Psoas muscle (tissue), 8 donors: ENCODE measurements at places on chromosomes 11 and 22. TPM values are rescaled to one million over a fixed set of nuclear protein-coding genes. Genes with fewer than 3 reads are reported as not detected.

DNA sequence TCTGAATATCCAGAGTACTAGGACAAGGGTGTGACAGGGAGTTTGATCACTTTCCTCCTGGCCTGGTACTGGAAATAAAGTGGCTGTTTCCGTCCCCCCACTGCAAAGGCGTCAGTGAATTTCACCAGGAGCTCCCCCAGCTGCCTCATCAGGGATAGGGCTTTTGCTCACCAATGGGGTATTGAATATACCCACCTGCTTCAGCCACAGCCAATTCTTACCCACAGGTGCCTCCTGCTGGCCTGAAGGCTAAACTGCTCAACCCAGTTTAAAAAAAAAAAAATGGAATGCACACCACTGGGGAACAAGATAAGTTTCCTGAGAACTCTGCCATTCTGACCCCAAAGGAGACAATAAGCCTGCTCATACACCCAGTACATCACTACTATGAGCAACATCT, 65.3 kb upstream of the MS4A8 start:
- DNase-seq, result no peak
- no peak overlapping the region for H3K27ac ChIP-seq
- H3K36me3 ChIP-seq, result no peaks in the 10 kb centered on the region
- H3K27me3 ChIP-seq, result no peaks in the 10 kb centered on the region

DNA sequence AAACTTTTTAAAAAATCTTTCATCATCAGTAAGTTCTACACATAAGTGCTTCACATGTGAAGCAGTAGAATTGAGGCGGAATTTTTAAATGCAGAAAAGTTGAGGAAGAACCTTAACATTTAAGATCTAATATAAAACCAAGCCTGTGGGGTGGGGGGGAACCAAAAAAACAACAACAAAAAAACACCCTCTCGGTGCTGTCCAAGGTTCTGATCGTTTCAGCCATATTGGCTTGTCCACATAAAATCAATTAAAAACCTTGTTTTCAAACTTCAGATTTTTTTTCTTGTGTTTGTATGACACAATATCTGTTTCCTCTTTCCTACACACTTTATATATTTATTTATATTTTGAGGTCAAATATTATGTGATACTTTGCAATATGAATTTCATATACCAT, 130.0 kb downstream of the WNT7B start:
- no peak overlapping the region for H3K4me3 ChIP-seq
- no peaks in the 10 kb centered on the region for H3K27me3 ChIP-seq
- H3K36me3 ChIP-seq, result peaks cover 5% of the 10 kb centered on the region
- H3K27ac ChIP-seq, result no peak overlapping the region
- no peak for DNase-seq
- no peaks in the 10 kb centered on the region for H3K4me1 ChIP-seq

- H3K4me3 ChIP-seq, result no peak overlapping the region
- no peak for DNase-seq
- no peaks in the 10 kb centered on the region for H3K27me3 ChIP-seq
- no peak overlapping the region for H3K27ac ChIP-seq
- H3K36me3 ChIP-seq, result no peaks in the 10 kb centered on the region
Measured at GRCh38 chr11:78961937-78962701, 387.5 kb upstream of the NARS2 start.

- H3K27ac ChIP-seq, result peak overlapping the region; percentile 72
- peak overlapping the region; percentile 66 for H3K4me3 ChIP-seq
- H3K36me3 ChIP-seq, result no peaks in the 10 kb centered on the region
- H3K4me1 ChIP-seq, result no peaks in the 10 kb centered on the region
- H3K27me3 ChIP-seq, result no peaks in the 10 kb centered on the region
Measured at GRCh38 chr22:46027211-46028105, 50.5 kb upstream of the WNT7B start.

GRCh38 chr11:119742263-119742861, 13.4 kb upstream of the NECTIN1 start:
- H3K27ac ChIP-seq, result no peak overlapping the region
- no peaks in the 10 kb centered on the region for H3K27me3 ChIP-seq
- H3K36me3 ChIP-seq, result no peaks in the 10 kb centered on the region
- H3K4me3 ChIP-seq, result no peak overlapping the region
- DNase-seq, result no peak
- H3K4me1 ChIP-seq, result no peaks in the 10 kb centered on the region

DNA sequence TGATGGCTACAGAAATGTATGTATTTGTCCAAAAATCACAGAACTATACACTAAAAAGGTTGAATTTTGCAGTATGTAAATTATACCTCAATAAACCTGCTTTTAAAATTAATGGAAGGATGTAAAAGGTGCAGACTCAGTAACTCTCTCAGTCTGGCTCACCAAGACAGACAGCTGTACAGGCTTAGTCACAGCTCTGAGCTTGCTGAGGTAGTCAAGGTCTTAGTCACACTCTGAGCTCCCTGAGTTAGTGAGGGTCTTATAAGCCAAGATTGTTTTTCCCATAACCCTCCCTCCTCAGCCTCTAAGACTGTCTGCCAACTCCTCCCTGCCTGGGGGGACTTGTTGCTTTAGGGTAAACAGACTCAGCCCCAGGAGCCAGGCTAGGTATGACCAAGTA, 59.3 kb upstream of the IZUMO1R start:
- H3K36me3 ChIP-seq, result no peaks in the 10 kb centered on the region
- no peak for DNase-seq
- H3K4me3 ChIP-seq, result no peak overlapping the region
- H3K27me3 ChIP-seq, result no peaks in the 10 kb centered on the region
- H3K27ac ChIP-seq, result no peak overlapping the region
- no peaks in the 10 kb centered on the region for H3K4me1 ChIP-seq

- peak overlapping the region; percentile 63 for H3K27ac ChIP-seq
- no peaks in the 10 kb centered on the region for H3K36me3 ChIP-seq
- DNase-seq, result no peak
- no peaks in the 10 kb centered on the region for H3K27me3 ChIP-seq
Measured at GRCh38 chr22:33864723-33865130, 55.5 kb downstream of the LARGE1 start.

GRCh38 chr11:55324500-55324899, 18.5 kb upstream of the OR4A16 start:
- no peak for DNase-seq
- H3K4me1 ChIP-seq, result no peaks in the 10 kb centered on the region
- no peak overlapping the region for H3K27ac ChIP-seq
- no peaks in the 10 kb centered on the region for H3K27me3 ChIP-seq

DNA sequence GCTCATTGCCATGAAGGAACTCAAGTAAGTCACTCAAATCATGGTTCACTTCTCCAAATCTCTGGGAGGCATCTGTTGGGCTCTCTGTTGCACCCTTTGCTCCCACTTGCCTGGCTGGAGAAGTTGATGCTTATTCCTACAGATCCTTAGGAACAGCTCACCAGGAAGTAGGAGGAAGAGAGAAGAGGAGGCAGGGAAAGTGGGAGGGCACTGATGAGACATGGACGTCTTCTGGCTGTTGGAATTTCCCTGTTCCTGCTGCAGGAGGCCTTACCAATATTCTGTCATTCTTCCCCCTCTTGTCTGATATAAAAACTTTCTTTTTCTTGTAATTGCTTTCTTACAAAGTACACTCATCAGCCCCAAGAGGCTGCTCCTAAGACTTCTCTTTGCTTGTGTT, 13.6 kb downstream of the POLR2F start:
- no peak overlapping the region for H3K4me3 ChIP-seq
- no peaks in the 10 kb centered on the region for H3K27me3 ChIP-seq
- H3K36me3 ChIP-seq, result peaks cover 9% of the 10 kb centered on the region
- no peak overlapping the region for H3K27ac ChIP-seq

GRCh38 chr11:61534933-61535839, 26.6 kb downstream of the LRRC10B start:
- no peak overlapping the region for H3K4me3 ChIP-seq
- no peak overlapping the region for H3K27ac ChIP-seq
- H3K4me1 ChIP-seq, result no peaks in the 10 kb centered on the region
- DNase-seq, result no peak
- no peaks in the 10 kb centered on the region for H3K27me3 ChIP-seq
- no peaks in the 10 kb centered on the region for H3K36me3 ChIP-seq

Gene LRRC10B
- total RNA-seq, result 0.69 TPM

Gene PRR33
- 2.5 TPM for total RNA-seq

Gene CRYBB3
- 0.68 TPM for total RNA-seq

Gene PTPN5
- 0.78 TPM for total RNA-seq

Gene DDI1
- total RNA-seq, result not detected

Gene PAMR1
- 0.65 TPM for total RNA-seq
